ENCODE measurements at places on chromosomes 1 and 21.

DNA sequence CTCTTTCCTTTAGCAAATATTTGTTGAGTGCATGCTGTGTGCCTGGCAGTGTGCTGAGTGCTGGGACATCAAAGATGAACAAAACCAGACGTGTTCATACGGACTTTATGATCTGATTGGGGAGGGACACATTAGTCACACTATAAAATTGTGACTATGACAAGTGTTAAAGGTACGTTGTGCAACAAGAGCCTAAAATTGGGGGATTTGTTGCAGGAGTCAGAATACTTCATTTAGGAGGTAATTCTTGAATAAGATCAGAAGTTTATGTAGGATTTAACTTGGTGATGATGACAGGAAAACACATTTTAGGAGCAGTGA, 29.6 kb downstream of the B3GALT2 start:
- DNase-seq = no peak

DNA sequence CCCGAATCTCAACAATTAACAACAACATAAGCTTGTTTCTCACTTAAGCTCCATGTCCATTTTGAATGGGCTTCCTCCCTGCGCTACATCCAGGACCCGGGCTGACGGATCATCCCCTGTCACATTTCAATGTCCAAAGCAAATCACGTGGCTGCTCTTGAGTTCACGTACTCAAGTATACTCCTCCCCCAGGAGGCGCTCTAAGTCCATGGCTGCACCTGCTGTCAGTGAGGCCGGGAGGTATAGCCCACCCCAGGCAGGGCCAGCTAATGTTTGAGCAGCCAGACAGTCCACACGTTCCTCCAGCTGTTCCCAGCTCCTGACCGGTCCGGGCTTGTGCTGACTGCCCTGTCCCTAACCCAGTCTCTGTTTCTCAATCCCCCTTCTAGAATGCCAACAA, 220.8 kb downstream of the SLC35F3 start:
- peak; percentile 90 for DNase-seq

DNA sequence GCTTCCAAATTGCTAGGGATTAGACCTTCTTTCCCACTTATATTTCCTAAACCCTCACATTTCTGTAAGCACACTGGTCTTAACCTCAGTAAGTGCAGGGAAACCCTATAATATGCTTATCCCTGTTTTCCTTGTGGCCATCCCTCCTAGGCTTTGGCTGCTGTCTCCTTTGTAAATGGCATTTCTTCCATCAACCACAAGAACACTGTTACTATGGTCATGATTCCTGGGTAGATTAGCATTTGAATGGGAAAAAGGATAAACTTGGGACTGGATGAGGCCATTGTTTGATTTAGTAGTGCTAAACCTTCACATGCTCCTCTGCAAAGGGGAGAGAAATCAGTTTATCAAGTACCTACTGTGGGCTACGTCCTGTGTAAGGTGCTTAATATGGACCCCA, 16.2 kb upstream of the AGO3 start:
- DNase-seq = no peak

DNA sequence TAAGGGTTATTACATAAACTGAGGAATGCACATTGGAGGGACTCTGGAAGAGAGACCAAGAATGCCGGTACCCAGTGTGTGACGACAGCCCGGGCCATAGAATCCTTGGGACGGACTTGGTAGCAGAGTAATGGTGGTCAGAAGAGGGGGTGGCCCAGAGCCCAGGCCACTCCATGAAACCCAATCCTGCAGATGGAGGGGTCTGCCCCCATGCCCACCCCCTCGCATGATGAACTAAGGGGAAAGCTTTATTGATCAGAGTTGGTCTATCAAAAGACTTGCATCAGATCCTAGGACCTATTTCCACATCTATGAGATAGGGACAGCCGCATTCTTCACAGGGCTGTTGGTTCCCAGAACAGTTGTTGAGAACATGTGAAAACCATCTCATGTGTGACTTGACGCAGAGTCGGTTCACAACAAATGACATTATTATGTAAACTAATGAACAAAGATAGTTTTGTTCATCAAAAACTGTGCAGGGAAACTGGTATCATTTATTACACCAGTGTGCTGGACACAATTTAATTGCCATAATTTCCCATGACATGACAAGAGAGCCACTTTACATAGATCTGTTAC, 21.5 kb upstream of the SDC3 start:
- no peak for DNase-seq

- DNase-seq = no peak
Measured at GRCh38 chr21:44737706-44738354, 26.5 kb upstream of the TSPEAR start.

DNA sequence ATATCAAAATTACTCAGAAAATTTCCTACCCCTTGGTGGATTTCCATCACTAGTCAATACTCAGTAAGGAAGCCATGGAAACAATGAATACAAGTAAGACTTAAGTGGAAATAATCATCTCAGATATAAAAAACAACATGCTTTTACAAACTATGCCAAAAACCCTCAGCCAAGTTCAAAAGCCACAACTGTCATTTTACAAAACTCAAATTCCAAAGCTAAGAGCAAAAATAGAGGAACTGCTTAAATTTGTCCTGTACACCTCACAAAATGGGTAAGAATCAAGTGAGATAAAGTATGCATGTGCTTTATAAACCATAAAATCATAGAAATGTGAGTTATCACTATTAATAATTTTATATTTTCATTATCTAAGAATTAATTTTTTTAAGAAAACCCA, 9.6 kb downstream of the TMCO1 start:
- DNase-seq = no peak

Data from WTC11 (cell line).